ENCODE measurements at places on chromosomes 7 and 10. TPM values are rescaled to one million over a fixed set of nuclear protein-coding genes. Genes with fewer than 3 reads are reported as not detected.

DNA sequence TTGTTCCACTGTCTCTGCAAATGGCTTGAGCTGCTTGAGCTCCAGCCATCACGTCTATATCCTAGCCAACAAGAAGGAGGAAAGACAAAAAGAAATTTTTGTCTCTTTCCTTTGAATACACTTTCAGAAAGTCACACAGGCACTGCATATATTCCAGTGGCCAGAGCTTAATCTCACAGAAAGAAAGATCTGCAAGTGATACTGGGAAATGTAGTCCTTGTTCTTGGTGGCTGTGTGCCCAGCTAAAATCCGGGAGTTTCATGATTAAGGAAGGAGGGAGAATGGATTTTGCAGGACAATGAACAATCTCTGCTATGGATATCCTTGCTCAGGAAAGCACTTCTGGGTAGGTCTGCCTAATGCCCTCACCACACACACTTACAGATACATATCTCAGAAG lies 19.5 kb upstream of the DLG5 start:
- no peak overlapping the region for H3K4me3 ChIP-seq
- H3K4me1 ChIP-seq, result peaks cover 47% of the 10 kb centered on the region
- DNase-seq, result no peak
- H3K36me3 ChIP-seq, result peaks cover 21% of the 10 kb centered on the region
- H3K27me3 ChIP-seq, result no peaks in the 10 kb centered on the region

DNA sequence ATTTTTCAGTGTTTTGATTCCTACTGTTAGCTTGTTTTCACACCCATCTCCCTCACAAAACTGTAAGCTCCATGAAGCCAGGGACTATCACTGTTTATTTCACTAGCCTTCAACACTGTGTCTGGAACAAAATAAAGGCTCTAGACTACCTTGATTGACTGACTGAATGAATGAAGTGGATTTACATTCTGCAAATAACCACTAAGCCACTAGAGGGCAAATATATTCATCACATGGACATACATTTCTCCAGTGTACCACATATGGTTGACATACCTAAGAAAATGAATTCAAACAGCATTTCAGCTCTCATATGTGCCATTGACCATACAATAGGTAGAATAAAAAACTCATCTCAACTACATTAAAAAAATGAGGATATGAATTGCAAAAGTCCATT lies 185.9 kb downstream of the RAB11FIP2 start:
- H3K4me1 ChIP-seq, result no peaks in the 10 kb centered on the region
- DNase-seq, result no peak
- no peaks in the 10 kb centered on the region for H3K27me3 ChIP-seq
- H3K27ac ChIP-seq, result no peak overlapping the region
- no peak overlapping the region for H3K4me3 ChIP-seq

DNA sequence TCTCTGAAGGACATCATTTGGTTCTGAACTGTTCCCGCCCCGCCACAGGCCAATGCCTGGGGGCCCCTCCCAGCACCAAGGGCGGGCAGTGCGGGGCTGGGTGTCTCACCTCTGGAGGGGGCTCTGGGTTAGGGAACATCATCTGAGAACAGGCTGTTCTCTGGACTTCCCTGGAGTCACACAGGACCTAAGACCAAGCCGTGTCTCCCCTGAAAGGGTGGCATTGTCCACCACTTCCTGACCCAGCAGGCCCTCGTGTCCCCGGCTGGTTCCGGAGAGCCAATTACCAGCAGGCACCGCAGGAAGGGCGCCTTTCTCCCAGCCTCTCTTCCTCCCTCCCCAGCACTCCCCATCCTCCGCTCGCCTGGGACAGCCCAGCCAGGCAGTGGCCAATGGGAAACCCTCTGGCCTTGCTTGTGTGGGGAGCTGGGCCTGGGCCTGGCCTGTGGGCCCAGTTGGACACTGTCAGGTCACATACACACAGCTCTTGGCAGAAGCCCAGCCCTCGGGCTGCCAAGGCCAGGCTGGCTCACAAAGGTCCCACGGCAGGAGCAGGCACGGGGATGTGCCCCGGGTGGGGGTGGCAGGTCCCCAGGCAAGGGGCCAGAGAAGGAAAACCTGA lies 119.5 kb downstream of the SPDYE5 start:
- no peak overlapping the region for H3K4me3 ChIP-seq
- no peaks in the 10 kb centered on the region for H3K36me3 ChIP-seq
- no peaks in the 10 kb centered on the region for H3K4me1 ChIP-seq
- DNase-seq, result no peak
- H3K27me3 ChIP-seq, result no peaks in the 10 kb centered on the region

DNA sequence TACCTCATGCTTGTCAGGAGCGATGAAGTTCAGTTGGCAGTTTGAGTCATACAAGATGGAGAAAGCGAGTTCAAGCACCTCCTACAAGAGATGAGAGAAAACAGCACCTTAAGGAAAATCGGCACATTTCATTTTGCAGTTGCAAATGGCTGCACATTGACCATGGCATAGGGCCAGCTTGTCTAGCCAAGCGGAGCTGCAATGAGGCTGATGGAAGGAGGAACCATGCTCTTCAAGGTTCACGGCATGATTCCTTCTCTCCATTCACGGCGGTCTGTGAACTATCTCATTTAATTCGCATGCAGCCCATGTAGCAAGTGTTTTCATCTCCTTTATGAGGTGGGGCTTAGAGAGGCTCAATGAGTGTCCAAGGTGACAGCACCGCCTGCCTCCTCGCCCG lies 137.4 kb upstream of the AOAH start:
- H3K36me3 ChIP-seq, result no peaks in the 10 kb centered on the region
- H3K27ac ChIP-seq, result no peak overlapping the region
- H3K27me3 ChIP-seq, result peaks cover 30% of the 10 kb centered on the region
- no peak for DNase-seq
- no peaks in the 10 kb centered on the region for H3K4me1 ChIP-seq
- H3K4me3 ChIP-seq, result no peak overlapping the region

DNA sequence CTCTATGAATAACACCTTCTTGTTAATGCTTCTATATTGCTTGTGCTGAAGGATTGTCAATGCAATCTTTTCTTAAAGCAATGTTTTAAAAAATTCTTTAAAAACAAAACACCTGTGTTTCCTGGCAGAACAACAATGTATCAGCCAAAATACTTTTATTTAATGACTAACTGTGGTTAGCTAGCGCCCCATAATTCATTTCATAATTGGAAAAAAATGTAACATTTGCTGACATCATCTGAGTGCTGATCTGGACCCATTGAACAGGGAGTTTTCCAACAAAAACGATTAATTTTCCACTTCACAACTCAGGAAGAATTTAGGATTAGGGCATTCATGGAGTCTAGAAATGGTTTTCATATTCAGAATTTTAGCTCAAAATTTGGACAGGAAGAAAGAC lies 137.6 kb upstream of the CDK6 start:
- H3K36me3 ChIP-seq, result no peaks in the 10 kb centered on the region
- no peak for DNase-seq
- no peak overlapping the region for H3K4me3 ChIP-seq
- no peaks in the 10 kb centered on the region for H3K27me3 ChIP-seq
- H3K27ac ChIP-seq, result no peak overlapping the region

- no peak overlapping the region for H3K27ac ChIP-seq
- peaks cover 19% of the 10 kb centered on the region for H3K36me3 ChIP-seq
- no peaks in the 10 kb centered on the region for H3K4me1 ChIP-seq
- no peaks in the 10 kb centered on the region for H3K27me3 ChIP-seq
- no peak for DNase-seq
- no peak overlapping the region for H3K4me3 ChIP-seq
Measured at GRCh38 chr10:13110908-13111307, 10.9 kb downstream of the OPTN start.

DNA sequence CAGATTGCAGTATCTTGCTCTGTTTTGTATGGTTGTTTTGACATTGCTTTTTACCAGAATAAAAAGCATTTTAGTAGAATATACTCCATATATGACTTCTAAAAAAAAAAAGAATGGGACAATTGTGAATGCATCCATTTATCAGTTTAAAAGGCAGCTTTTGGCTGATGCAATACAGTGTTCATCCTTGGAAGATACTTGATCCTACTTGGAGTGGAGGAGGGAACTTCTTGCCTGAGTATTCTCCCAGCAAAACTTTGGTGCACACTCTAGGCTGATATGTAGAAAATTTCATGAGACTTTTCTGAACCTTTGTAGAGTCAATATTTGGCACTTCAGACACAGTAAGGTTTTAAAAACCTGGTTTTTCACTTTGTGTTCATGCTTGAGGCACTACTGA lies 40.2 kb downstream of the WDR11 start:
- no peak overlapping the region for H3K4me3 ChIP-seq
- peaks cover 6% of the 10 kb centered on the region for H3K4me1 ChIP-seq
- H3K27me3 ChIP-seq, result no peaks in the 10 kb centered on the region
- no peak for DNase-seq
- H3K27ac ChIP-seq, result no peak overlapping the region

DNA sequence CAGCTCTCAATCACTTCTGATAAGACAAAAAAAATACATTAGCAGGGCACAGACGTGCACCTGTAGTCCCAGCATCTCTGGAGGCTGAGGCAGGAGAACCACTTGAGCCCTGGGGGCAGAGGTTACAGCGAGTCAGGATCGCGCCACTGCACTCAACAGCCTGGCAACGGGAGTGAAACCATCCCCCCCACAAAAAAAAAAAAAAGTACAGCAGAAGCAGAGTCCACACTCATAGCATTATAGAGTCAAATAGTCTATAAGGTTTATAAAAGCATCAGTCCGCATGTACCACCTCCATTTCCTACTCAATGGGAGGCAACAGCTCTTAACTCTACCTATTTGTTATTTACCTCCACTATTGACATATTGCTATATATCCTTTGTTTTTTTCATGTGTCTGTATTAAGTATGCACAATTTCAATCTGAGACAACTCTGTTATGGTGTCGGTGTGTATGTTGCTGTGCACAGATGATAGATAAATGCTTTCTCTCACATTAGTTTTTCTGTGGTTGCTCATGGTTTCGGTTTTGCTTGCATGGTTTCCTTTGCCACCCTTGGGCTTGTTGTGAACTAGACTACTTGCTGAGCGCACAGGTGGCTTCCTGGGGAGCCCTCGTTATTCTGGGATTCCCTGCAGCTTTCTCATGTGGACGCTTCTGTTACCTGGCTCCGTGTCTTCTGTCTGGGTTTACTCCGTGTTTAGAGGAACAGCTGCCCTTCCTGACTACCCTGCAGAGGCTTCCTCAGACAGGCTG lies 40.4 kb downstream of the PROSER2 start:
- peaks cover 34% of the 10 kb centered on the region for H3K36me3 ChIP-seq
- H3K4me3 ChIP-seq, result no peak overlapping the region
- no peak for DNase-seq
- H3K4me1 ChIP-seq, result no peaks in the 10 kb centered on the region
- H3K27ac ChIP-seq, result no peak overlapping the region
- H3K27me3 ChIP-seq, result no peaks in the 10 kb centered on the region

DNA sequence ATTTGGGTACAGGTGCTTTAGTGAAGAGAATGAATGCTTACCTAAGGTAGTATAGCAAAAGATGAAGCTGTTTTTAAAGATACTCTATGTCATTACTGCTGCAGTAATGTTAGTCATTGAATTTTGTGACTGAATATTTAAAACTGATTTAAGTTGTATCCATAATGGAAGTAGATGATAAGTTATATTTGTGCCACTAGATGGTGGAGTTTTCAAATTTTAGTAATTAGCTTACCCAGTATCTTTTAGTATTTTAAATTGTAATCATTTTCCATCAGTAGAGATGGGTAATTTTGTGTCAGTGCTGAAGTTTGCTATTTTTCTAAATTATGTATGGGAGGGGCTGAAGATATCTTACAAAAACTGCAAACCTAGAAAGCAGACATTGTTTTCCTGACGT lies 25.2 kb downstream of the HBP1 start:
- H3K4me3 ChIP-seq, result no peak overlapping the region
- no peaks in the 10 kb centered on the region for H3K4me1 ChIP-seq
- H3K36me3 ChIP-seq, result peaks cover 6% of the 10 kb centered on the region

GRCh38 chr10:86594535-86594934 lies 59.8 kb upstream of the OPN4 start:
- H3K4me1 ChIP-seq, result peaks cover 9% of the 10 kb centered on the region
- no peaks in the 10 kb centered on the region for H3K27me3 ChIP-seq
- DNase-seq, result no peak
- no peak overlapping the region for H3K27ac ChIP-seq
- no peaks in the 10 kb centered on the region for H3K36me3 ChIP-seq

GRCh38 chr10:87670586-87670985 lies 10.9 kb downstream of the PAPSS2 start:
- H3K4me3 ChIP-seq, result no peak overlapping the region
- no peak for DNase-seq
- no peaks in the 10 kb centered on the region for H3K27me3 ChIP-seq
- H3K36me3 ChIP-seq, result no peaks in the 10 kb centered on the region
- no peaks in the 10 kb centered on the region for H3K4me1 ChIP-seq
- H3K27ac ChIP-seq, result no peak overlapping the region

DNA sequence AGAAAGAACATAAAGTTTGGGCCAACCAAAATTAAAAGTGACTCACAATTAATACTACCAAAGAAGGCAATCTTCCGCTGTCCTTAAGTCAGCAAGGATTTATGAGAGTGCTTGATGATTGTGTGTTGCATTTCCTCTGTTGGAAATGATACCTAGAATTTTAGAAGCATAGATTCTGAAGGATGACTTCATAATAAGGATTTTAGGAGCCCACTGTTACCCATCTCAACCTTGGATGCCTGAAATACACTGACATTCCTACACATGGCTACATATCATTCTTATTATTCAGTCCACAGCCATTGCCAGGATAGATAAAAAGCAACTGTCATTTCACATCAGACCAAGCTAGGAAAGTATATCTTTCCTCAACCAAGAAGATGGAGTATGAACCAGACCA lies 823.8 kb downstream of the LRMDA start:
- no peak overlapping the region for H3K27ac ChIP-seq
- no peaks in the 10 kb centered on the region for H3K4me1 ChIP-seq
- H3K4me3 ChIP-seq, result no peak overlapping the region
- DNase-seq, result no peak

GRCh38 chr10:103842605-103843004 lies 12.8 kb downstream of the SH3PXD2A start:
- H3K27ac ChIP-seq, result no peak overlapping the region
- H3K27me3 ChIP-seq, result peaks cover 30% of the 10 kb centered on the region
- DNase-seq, result no peak
- H3K4me3 ChIP-seq, result no peak overlapping the region
- no peaks in the 10 kb centered on the region for H3K36me3 ChIP-seq

GRCh38 chr7:70063371-70063770 lies 465.1 kb downstream of the AUTS2 start:
- DNase-seq, result no peak
- H3K27ac ChIP-seq, result no peak overlapping the region
- no peaks in the 10 kb centered on the region for H3K36me3 ChIP-seq
- H3K4me1 ChIP-seq, result no peaks in the 10 kb centered on the region
- no peak overlapping the region for H3K4me3 ChIP-seq
- no peaks in the 10 kb centered on the region for H3K27me3 ChIP-seq

GRCh38 chr10:30349967-30350735 lies 1.1 kb upstream of the MTPAP start:
- H3K27ac ChIP-seq, result no peak overlapping the region
- no peak for DNase-seq
- peaks cover 32% of the 10 kb centered on the region for H3K27me3 ChIP-seq
- H3K4me1 ChIP-seq, result peaks cover 23% of the 10 kb centered on the region
- H3K4me3 ChIP-seq, result no peak overlapping the region

GRCh38 chr10:116784035-116784434 lies 41.7 kb upstream of the HSPA12A start:
- DNase-seq, result no peak
- no peaks in the 10 kb centered on the region for H3K4me1 ChIP-seq
- H3K27me3 ChIP-seq, result no peaks in the 10 kb centered on the region
- H3K4me3 ChIP-seq, result no peak overlapping the region
- H3K27ac ChIP-seq, result no peak overlapping the region

Gene CTAGE8
- total RNA-seq, result 4.3 TPM

Gene SH3PXD2A
- total RNA-seq, result 7.5 TPM

Gene RNLS
- 7.1 TPM for total RNA-seq

Gene RPEL1
- total RNA-seq, result 0.57 TPM

Measured in Calu3 (cell line).